ENCODE measurements at places on chromosomes 11 and 22.

GRCh38 chr11:96339706-96340554 lies 3.1 kb downstream of the MAML2 start:
- DNase-seq = no peak

DNA sequence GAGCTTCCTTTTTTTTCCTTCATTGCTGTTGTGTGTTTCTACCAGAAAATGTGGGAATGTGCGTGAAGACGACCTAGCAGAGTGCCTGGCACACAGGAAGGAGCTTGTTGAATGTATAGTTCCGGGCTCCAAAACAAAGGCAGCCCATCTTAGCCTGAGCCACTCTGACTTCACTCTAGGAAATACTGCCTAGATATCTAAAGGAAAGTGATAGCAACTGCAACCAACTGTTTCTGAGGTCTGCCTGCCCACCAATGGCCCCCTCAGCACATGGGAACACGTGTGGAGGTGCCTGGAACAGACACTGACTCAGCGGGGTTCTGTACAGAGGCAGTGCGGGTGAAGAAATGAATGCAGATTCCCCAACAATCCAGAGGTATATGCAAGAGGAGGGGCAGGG lies 14.7 kb upstream of the XBP1 start:
- DNase-seq = no peak

DNA sequence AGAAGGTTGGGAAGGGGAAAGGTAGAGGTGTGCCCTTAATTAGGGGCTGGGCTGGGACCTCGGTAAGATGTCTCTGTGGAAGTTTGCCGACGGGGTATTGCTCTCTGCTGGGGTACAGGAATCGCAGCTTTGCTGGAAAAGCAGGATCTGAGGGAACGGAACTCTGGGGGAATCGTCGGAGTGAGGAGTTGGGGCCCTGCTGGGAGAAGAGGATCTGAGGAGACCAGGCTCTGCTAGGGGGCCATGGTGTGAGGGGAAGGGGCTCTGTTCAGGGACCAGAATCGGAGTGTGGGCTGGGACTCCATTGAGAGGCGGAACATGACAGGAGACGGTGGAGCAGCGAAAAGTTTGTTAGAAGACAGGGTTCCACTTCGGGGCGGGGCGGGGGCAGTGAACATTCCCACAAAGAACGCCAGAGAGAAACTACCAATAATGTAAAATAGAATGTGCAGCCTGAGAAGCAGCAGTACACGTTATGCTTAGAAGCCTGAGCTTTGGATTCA lies 456 bp downstream of the AAMDC start:
- no peak for DNase-seq

GRCh38 chr22:38196791-38197419 lies 4.9 kb upstream of the MAFF start:
- DNase-seq = no peak

- DNase-seq = no peak
Measured at GRCh38 chr11:33695051-33695566, 5.5 kb downstream of the C11orf91 start.

DNA sequence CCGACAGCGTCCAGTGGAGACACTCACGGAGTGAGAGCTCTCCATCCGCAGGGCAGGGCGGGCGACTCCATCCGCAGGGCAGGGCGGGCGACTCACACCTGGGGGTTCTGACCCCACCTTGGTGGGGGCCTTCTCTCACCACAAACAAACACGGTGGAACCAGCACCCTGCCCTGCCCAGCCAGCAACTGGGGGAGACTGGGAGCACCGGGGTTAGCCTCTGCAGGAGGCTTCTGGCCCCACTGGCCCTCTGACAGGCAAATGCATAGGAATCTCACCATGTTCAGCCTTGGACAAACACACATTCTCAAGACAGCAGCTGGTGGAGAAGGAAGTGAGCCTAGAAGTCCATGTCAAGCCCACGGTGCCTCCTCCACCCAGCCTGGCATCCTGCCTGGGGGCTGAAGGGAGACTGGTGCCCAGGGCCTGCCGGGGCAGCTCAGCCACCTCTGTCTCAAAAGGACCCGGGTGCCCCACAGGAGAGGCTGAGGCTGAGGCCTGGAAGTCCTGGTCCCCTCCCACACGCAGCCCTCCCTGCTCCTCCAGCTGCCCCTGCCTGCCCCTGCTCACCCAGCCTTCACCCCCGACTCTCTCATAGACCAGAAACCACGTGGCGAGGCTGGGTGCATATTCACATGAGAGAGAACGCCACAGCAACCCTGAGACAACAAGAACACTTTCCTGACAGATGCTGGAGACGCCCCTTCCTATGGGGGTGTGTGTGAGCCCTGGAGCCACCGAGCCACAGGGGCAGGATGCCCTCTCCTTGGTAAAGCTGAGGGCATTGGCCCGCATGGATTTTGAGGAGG lies 98.4 kb upstream of the B3GAT1 start:
- DNase-seq = no peak

- DNase-seq = no peak
Measured at GRCh38 chr22:36430863-36431262, 43.1 kb upstream of the MYH9 start.

- DNase-seq = no peak
Measured at GRCh38 chr11:92633820-92634219, 335.6 kb upstream of the MTNR1B start.

- no peak for DNase-seq
Measured at GRCh38 chr11:121533601-121534000, 80.8 kb upstream of the SORL1-AS1 start.

GRCh38 chr22:31692186-31692886 lies 30.3 kb upstream of the PISD start:
- DNase-seq = no peak

- no peak for DNase-seq
Measured at GRCh38 chr22:16965560-16965959, 42.5 kb downstream of the GAB4 start.

DNA sequence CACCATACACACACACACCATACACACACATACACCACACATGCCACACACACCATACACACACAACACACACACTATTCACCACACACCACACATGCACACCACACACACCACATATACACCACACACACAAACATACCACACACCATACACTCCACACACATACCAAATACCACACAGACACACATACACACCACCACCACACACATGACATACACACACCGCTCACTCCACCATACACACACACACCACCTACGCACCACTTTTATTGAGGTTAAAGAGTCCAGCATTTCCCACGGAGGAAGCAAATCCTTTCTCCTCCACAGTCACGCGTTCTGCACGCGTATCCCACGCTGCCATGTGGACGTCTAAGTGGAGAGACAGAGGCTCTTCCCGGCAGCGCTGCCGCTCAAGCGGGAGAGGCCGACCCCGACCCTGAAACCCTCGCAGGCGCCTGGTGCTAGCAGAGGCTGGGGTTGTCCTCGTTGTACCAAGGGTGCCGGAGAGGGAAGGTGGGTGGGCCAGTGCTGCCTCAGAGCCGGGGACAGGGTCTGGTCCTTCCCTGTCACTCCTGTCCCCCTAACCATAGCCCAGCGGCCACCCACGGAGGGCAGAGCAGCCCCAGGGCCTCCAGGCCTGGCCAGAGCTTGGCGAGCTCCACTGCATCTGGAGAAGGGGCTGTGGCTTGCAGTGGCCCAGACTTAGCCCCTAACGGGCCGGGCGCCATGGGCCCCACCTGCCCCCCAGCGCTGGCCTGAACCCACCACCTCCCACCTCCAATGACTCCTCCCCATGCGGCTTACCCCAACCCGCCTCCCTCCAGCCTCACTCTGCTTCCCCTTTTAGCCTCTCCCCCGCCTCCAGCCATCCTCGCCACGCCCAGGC lies 1495.0 kb downstream of the BRD1 start:
- DNase-seq = no peak

DNA sequence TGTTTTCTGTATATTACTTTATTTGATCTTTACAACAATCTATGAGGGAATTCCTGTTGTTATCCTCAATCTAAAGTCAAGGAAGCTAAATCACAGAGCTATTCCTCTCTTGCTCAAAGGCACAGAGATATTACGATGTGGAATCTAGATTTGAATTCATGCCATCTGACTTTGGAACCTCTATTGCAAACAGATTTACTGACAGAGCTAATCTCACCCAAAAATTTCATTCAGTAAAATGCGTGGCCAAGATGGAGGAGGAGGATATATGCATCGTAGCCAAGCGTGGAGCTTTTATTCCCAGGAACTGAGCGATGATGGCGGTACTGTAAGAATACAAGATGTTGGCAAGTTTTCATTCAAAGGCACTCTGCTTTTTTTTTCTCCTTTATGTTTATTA lies 791.8 kb downstream of the CNTN5 start:
- no peak for DNase-seq

DNA sequence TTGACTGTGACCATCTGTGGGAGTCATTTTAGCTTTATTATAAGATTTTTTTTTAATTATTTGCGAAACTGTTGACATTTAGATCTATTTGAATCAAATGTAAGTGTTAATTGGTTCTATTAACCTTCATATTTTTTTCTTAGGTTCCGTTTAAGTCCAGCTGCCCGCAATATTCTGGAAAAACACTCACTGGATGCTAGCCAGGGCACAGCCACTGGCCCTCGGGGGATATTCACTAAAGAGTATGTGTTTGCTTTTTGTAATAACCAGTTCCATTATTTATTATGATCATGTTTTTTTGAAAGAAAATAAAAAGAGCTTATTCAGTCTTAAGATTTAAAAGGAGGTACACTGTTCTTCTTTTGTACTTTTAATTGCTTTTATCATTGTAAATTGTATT lies 43.9 kb downstream of the PDHX start:
- DNase-seq = no peak

DNA sequence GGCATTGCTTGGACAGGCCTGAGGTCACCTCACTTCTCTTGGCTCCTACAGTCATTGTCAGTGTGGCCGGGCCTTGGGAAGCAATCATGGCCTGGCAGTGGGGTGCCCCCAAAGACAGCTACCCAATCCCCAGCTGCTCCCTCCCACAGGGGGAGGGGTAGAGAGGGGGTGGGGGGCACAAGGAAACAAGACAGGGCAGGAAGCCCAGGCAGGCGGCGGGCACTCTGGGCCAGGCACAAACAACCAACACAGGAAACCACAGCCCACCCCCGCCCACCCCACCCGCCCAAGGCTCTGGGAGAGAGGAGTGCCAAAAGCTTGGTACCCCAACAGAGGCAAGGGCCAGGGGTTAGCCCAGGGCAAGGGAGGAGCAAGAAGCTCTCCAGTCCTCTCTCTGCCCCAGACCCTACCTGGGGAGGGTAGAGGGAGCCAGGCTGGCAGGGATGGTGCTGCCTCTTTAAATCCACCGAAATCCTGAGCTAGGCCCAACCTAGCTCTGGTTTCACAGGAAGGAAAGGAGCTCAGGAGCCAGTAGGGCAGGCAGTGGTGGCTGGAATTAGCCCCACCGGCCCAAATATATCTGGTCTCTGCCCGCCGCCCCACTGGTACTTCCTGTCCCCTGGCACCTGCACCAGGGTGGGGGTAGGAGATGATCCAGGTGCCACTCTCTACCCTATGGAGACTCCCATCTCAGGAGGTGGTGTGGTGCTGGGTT lies 12.2 kb downstream of the BCL9L start:
- no peak for DNase-seq

DNA sequence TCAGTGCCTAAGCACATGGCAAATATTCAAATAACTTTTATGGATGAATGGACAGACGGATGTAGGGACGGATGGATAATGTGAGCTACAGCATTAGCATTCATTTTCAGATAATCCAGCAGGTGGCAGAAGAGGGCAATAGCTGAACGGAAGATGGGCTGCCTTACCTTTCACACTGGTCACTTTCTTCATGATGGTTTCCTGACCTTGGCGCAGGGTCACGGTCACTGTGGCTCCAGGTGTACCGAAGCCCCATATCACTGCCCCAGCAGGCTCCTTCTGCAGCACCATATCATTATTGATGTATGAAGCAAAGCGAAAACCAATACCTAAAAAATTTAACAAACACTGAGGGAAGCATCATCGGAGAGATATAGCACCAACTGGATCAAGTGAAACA lies 4.3 kb downstream of the SIAE start:
- no peak for DNase-seq

DNA sequence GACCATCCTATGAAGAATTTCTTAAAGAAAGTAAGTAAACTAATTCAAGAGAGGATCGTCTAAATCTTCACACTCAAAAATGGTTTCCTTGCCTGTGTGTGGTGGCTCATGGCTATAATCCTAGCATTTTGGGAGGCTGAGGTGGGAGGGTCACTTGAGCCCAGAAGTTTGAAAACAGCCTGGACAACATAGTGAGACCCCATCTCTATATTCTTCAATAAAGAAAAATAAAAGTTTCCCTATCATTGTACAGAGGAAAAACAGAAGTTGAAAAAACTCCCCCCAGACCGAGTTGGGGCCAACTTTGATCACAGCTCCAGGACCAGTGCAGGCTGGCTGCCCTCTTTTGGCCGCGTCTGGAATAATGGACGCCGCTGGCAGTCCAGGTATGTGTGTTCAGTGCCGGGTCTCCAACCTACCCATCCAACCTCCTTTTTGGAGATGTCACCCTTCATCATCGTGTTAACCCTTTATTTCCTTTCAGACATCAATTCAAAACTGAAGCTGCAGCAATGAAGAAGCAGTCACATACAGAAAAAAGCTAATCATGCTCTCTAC lies 3.0 kb downstream of the RPS25 start:
- DNase-seq = no peak

GRCh38 chr11:57917632-57918031 lies 106.0 kb upstream of the OR9Q1 start:
- no peak for DNase-seq

DNA sequence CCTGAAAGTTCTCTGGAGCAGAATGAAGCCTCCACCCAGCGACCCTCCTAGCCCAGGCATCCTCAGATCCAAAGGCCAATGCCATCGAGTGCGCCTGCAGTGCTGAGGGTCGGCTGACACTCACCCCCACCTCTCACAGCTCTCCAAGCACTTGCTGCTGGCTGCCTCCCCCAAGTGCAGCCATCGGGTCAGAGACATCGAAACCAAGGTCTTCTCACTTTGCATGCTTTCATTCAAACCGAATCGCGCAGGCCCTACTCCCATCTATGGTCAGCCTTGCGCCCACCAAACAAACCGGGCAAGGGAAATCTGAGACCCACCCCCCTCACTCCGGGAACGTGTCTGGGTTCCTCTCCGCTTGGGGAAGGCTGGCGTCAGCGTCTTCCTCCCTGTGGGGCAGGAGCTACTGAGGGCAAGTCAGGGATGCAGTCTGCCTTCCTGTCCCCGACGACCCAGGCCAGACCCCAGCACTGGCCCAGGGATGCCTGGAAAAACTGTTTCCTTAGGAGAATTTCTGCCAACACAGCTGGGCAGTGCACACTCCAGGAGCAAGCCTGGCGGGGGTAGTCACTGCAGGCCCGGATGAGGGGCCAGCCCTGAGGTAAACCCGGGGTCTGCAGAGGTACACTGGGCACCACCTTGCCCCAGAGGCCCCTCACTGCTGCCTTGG lies 7.0 kb downstream of the WNT7B start:
- no peak for DNase-seq

- no peak for DNase-seq
Measured at GRCh38 chr22:23098718-23099530, 28.6 kb downstream of the GNAZ start.

Measured in GOT3 (cell line).